ENCODE measurements at places on chromosomes 7 and 10.

DNA sequence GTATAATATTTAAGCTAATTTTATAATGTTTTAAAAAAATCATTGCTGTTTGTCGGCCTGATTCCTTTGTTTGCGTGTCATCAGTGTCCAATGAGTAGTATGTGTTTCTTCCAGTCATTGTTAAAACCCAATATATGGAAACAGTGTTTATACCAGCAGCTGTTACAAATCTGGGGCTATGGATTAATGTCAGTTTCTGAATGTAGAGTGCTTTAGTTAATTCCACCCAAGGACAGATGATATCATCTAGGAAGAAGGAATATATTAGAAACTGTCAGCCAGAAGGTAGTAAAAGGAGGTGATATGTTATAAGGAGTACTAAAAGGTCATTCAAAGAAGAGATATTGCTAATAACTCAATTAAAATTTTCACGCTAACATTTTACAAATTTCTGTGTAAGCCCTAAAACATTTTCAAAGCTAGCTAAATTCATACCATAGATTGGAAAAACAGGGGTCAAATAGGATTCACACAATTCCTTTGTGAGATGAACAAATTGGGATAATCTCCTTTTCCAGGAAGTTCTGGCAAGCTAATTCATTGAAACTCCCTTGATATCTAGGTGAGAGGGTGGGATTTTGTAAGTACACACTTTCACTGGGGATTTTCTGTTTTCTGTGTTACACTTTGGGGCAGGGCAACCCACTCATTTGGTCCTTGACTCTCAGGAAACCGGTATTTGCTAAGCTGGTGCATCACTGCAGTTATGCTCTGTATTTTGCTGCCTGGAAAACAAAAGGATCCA is 448.8 kb downstream of the LRMDA start:
- no peak for DNase-seq

DNA sequence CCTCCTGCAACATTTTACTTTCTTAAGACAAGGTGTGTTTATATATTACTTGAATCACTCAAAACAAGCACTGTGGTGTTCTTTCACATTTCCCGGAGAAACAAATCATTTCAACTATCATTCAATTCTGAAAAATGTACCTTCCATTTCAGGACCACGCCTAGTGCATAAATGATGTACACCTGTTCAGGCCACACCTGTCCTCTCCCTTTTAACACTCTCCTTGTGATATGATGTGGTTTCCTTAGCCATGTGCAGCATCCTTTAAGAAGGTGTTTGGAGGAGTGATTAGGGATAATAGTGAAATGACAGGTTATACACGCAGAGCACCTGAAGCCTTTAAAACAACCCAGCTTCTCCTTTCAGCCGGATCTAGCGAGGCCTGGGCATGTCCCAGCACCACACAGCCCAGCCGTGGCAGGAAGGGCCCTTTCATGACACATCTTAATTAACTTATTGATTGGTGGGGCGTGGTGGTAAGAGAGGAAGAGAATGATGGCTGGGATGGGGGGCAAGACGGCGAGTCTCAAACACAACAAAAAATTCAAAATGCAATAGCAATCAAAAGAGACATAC is 26.9 kb downstream of the ABLIM1 start:
- no peak for DNase-seq

DNA sequence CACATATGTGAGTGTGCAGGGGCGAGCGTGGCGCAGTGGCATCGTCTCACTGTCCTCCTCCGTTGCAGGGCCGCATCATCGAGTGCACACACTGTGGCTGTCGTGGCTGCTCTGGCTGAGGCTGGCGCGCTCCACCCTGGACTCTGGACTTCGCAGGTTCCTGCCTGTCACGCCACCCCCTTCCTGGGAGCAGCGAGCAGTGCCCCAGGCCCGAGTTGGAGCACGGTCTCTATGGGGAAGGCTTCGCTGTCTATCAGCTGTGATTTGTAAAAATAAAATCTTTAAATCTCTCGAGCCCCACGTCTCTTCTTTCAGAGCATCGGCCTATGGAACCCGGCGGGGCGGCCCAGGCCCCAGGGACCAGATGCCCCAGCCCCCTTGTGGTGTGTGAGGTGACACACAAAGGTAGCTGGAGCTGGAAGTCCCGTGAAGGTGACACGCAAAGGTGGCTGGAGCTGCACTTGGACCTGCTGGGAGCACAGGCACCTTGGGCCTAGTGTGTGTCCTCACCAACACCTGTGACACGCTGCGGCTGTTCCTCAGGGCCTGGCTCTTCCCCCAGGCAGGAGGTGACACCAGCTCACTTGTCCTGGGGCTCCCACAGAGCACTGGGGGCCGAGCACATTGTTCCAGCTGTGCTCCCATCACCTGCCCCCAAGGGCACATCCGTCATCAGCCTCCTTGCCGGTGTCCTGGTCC is 10.7 kb downstream of the BUD31 start:
- DNase-seq, result no peak

GRCh38 chr10:30056281-30056680 is 3.1 kb downstream of the JCAD start:
- no peak for DNase-seq

- DNase-seq, result no peak
Measured at GRCh38 chr10:117139581-117140524, 1.8 kb upstream of the VAX1 start.

GRCh38 chr7:95577137-95577536 is 19.2 kb downstream of the PDK4 start:
- no peak for DNase-seq

DNA sequence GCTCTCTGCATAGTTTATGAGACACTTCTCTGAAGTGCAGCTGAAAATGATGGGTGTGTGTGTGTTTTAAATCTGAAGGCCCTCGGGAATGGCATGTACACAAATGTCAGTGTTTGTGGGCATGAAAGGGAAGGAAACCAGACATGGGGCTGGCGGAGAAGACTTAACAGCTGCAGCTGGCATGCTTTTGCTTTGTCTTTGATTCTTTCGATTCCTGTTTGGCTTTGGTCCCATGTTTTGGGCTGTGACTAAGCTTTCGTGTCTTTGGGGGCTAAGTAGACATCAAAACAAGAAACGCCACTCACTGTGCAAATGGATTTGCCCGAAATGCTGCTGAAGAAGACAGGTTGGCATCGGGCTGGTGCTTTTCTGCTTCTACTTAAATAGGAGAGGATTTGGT is 179.3 kb downstream of the PFKFB3 start:
- DNase-seq, result no peak

GRCh38 chr10:114956466-114956865 is 18.5 kb downstream of the TRUB1 start:
- DNase-seq, result no peak

- no peak for DNase-seq
Measured at GRCh38 chr10:22615819-22616499, 98.4 kb downstream of the PIP4K2A start.

DNA sequence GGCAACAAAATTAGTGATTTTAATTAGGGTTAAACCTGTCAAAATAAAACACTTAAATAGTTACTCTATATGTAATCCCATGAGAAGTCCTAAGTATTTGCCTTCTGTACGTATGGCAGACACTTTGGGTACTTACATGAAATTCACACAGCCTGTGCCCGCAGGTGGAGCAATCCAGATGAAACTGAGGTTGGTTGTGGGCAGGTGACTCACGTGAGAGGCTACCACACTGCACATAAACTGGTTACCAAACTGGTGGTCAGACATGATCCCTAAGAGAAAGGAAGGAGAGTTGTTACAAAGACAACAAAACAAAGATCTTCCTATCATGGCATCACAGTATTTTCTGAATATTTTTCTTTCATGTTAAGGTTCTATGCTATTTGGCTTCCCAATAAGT is 156.1 kb downstream of the RELN start:
- DNase-seq, result no peak

GRCh38 chr10:15469111-15469510 is 98.0 kb upstream of the FAM171A1 start:
- DNase-seq, result no peak

- no peak for DNase-seq
Measured at GRCh38 chr7:80794631-80795573, 123.9 kb downstream of the SEMA3C start.

- DNase-seq, result no peak
Measured at GRCh38 chr7:106070567-106071254, 41.4 kb downstream of the SYPL1 start.

- no peak for DNase-seq
Measured at GRCh38 chr10:4093438-4093837, 308.4 kb upstream of the KLF6 start.

DNA sequence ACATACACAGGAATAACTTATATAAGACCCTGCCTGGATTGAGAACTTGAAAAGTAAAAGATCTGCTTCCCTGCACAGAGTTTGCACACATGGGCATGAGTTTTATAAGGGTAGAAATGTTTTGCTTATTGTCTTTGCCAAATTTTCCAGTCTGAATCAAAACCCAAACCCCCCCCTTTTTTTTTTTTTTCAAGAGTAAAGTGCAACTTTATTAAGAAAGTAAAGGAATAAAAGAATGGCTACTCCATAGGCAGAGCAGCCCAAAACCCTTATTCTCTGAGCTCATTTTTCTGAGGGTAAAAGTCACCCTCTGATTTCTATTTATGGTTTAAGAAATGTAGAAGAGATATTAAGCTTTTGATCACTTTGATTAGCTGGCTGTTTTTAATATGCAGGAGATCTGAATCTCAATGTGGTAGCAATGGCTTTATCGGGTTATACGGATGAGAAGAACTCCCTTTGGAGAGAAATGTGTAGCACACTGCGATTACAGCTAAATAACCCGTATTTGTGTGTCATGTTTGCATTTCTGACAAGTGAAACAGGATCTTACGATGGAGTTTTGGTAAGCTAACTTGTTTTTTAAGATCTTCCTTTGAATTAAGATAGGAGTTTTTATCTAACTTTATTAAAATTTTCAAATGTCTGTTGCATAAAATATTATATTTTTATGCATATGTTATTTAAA is 18.7 kb downstream of the MIOS start:
- DNase-seq, result no peak

DNA sequence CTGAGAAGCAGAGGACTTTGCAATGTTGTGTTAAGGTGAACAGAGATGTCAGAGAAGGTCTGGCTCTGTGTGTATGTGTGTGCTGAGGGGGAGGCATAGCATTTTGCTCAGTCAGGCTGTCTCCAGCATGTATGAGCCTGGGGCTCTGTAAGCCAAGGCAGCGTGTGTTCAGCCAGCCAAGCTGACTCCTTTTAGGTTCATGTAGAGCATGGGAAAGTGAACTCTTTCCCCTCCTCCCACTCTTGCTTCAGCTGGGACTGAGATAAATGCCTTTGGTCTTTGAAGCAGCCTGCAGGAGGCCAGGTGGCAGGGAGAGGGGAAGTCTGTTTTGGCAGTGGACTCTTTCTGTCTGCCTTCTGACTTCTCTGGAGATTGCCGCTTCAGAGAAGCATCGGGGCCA is 3.8 kb downstream of the SFXN2 start:
- no peak for DNase-seq

- no peak for DNase-seq
Measured at GRCh38 chr10:33638374-33638773, 303.9 kb upstream of the NRP1 start.

- DNase-seq, result peak; percentile 11
Measured at GRCh38 chr7:148914208-148914777, 30.2 kb upstream of the EZH2 start.

DNA sequence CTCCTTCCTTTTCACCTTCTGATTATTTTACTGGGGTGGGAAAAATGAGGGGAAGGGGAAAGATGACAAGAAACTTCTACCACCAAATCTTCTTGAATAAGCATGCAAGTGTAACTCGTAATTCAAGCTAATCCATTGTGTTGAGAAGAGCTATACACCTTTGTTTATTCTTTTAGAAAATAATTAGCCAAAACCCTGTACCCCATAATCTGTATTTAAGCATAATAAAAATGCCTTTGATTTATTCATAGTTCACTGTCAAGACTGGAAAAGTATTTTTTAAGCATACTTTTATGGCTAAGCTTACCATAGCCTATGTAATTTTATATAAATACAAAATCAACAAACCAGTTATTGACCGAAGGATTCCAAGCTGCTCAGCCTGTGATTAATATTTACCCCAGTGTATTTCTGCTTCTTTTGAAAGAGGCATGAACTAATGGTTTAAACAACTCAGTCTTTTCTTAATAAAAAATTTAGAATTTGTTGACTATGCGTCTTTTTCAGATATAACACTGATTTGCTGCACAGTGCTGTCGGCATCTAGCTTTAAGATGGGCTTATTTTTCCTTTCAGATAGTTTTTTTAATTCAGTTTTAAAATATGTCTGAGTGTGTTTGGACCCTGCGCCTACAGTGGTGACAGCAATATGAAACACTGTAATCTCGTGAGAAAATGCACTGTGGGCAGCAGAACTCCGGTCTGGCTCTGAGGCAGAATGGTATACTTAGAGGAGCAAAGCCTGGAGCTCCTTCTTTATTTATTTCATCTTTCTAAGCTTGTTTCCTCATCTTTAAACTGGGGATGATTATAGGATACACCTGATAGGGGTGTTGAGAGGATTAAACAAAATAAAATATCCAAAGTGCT is 238.8 kb upstream of the LRGUK start:
- DNase-seq, result no peak

DNA sequence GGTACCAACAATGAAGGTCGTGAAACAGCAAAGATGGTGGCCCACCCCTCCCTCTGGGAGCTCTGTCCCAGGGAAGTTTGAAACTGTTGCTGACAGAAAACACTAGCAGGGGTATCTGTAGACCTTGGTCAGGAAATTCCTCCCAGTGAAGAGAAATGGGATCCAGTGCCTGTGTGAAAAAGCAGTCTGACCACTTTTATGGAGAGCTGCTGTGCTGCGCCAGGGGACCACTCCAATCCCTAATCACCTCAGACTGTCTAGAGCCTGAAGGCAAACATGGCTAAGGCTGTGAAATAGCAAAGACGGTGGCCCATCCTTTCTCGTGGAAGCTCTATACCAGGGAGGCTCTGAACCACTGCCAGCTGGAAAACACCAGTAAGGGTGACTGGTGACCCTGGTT is 38.3 kb upstream of the TMEM140 start:
- no peak for DNase-seq

DNA sequence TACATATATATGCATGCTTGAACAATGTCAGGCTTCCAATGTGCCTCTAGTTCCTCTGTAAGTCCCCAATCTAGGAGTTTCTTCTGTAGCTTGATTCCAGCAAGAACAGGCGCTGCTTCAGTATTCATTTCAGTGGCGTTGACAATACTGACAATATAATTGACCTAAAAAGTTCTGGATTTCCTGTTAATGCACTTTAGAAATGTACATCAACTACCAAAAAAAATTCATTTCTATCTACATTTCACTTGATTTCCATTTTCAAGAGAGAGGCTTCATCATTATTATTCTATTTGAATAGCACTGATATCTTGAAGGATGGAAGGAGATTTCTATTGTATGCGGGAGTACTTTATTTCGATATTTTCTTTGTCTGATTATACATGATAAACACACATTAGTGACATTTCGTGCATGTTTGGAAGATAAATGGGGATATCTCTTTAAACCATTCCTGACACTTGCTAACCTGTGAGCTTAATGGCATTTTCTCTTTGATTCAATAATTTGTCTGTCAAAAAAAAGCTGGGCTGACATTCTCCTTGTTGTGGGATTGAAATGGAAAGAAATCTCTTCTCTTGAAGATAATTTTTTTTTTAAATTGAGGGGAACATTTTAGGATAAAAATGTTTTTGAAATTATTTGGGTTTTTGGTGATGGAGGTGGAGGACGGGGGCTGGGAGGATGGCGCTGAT is 568.2 kb downstream of the LRMDA start:
- DNase-seq, result no peak

- DNase-seq, result no peak
Measured at GRCh38 chr7:110841840-110842545, 248.9 kb upstream of the LRRN3 start.
